Stimulated activated CD8-positive, alpha-beta memory T cell treated with anti-CD3 and anti-CD28 coated beads, Interleukin-15, amount 100 ng/mL, for 48 hours (primary cell): ENCODE measurements at places on chromosomes 11 and 22.

- DNase-seq, result no peak
These were observed 20.3 kb downstream of the ARFGAP2 start for GRCh38 chr11:47156333-47156732.

DNA sequence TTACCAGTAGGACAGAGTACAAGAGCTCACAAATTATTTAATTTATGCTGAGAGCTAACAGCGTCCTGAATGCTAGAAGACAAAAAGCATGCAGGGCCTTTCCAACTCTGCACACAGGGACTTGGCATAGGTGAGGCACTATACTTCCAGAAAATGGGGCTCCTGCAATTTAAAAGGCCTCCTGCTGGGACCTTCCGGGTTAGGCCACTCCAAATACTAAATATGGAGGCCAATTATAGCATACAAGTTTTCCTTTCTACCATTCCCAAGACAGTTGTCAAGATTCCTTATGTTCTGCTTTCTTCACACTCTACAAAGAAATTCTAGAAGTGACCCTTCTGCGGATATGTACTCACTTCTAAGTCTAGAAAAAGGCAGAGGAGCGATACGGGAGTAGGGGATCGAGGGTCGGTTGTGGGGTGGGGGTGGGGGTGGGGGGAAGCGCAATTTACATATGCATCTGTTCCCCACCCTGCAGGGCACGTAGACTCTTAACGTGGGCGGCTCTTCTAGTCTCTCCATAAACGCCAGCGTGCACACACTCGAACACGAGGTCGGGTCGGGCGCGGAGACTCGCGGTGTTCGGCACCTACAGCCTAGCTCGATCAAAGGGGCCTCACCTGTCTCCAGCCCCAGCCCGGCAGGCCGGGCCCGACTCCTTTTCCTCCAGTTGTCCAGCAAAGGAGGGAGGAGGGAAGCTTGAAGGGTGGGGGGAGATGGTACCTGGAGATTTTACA, 728 bp downstream of the DCUN1D5 start:
- no peak for DNase-seq

GRCh38 chr11:134581121-134581626, 169.1 kb upstream of the B3GAT1 start:
- DNase-seq, result no peak

DNA sequence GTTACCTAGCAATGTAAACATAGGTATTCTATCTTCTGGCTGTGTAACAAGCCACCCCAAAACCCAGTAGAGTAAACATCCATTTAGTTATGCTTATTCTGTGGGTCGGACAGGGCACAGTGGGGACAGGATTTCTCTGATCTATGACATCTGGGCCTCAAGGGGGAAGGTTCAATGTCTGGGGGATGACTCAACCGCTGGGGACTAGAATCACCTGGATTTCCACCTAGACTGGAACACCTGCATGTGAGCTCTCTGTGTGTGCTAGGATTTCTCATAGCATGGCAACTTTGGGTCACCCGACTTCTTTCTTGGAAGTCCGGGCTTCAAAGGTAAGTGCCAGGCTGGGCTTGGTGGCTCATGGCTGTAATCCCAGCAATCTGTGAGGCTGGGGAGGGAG, 36.5 kb upstream of the MICAL2 start:
- DNase-seq, result no peak

- no peak for DNase-seq
These were observed 8.6 kb downstream of the MUC5B start for GRCh38 chr11:1231396-1232020.

DNA sequence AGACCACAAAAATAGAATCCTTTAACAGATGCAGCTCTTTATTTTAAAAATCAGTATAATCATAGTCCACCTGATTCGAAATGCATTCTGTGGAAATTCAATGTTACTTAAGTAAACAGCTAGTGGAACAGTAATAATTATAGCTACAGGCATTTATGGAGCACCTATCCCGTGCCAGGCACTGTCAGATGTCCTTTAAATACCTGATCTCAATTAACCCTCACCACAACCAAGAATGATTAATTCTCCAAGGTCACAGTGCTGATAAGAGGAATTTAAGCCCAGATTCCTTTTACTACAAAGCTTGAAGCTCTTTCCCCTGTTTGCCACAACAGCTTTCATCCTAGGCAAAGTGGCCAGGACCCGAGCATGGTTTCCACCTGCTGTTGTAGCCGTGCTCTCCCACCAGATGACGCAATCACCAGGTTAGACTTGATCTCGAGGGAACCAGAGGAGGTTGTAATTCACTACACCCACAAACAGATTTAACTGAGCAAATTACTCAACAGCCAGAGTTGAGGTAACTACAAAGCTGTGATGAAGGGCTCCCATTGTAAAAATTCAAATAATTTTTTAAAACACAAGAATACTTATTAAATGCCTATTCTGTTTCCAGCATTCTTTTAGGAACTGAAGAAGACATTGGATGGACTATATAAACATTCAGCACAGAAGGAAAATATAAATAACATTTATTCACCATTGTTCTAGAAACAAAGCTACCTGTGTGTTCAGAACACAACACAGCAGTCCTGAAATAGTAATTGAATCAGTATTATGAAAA, 10.3 kb downstream of the PRDM10 start:
- peak; percentile 27 for DNase-seq

DNA sequence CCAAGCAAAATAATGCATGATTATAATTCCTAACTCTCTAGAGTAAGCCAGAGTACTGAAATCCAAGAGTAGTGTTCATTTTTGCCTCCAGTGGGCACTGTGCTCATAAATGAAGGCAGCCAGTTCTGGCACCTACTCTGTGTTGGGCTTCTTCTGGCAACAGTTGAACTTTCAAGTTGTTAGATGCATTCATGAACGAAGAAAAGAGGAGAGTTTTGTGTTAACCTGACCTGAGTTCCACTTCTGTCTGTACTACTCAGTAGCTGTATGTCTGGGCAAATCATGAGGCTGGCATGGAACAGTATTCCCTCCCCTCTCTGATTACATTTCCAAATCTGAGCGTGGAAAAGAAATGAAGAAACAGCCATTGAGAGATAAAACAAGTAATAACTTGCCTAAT, 20.3 kb upstream of the TENM4 start:
- DNase-seq, result no peak

- no peak for DNase-seq
These were observed 1.1 kb upstream of the ARHGEF17 start for GRCh38 chr11:73306977-73307322.

GRCh38 chr22:26581026-26581425, 8.9 kb downstream of the TPST2 start:
- DNase-seq, result no peak

GRCh38 chr11:32931606-32932005, 39.0 kb downstream of the QSER1 start:
- DNase-seq, result no peak

GRCh38 chr11:134033276-134033675, 35.6 kb upstream of the JAM3 start:
- DNase-seq, result no peak

DNA sequence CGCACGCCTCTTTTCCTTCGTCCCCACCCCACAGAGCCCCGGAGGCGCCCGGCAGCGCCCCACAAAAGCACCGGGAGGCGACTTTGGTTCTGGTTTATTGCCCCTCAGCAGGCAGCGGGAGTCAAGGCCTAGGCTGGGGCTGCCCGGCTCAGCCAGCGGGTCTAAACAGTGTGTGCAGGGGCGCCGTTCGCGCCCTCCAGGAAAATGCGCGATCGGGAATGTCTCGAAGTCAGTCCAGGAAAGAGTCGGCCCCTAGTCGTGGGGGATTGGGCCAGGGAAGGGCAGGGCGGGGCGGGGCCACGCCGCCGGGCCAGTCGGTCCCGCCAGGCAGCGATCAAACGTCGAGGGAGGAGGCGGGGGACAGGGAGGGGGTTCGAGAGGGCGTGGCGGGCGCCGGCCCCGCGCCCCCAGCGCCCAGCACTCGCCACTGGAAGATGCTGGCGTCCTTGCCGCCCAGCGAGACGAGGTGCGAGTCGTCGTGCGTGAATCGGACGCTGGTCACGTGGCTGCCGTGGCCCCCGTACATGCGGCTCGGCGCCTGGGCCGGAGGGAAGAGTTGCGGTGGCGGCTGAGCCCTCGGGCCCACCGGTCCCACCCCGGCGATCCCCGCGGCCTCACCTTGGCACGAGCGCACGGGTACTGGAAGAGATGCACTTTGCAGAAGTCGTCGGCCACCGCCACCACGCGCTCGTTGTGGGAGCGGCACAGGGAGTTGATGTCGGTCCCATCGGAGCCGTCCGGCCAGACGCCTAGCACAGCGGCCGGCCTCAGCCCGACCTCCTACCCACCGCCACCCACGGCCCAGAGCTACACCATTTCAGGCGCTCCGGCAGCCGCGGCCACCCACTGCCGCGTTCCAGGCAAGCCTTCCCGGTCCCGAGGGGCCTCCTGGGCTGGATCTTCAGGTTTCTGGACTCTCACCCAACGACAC, 741 bp upstream of the MTA2 start:
- no peak for DNase-seq

DNA sequence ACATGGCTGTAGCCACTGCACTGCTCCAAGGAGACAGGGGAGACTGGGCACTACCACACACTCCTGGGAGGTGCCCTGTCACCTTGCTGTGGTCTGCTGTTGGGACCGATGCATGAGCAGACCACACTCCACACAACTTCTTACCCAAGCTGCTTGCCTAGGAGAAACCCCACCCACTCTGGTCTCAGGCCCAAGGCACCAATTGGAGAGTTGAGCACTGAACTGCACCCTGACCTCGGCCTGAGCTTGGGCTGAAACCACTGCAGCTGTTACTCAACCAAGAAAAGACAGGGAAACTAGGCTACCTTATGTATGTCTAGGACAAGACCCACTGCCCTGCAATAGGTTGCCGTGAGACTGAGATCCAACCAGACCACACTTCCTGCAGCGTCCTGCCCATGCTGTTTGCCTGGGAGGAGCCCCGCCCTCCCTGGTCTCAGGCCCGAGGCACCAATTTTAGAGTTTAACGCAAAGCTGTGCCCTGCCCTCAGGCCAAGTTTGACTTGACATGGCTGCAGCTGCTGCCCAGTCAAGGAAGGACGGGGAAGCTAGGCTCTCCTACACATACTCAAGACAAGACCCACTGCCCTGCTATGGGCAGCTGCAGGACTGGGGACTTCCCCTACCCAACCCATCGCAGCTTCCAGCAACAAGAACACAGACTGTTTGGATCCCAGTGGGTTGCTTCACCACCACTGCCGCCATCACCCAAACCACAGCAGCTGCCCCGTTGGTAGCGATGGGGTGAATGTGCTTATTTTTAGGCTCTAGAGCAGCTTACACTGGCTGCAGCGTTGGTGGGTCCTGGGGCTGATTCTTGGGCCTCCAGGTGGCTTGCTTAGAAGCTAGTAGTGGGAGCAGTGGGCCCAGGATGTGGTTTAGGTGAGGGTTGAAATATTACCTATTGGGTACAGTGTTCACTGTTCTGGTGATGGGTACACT, 66.8 kb downstream of the BRD1 start:
- no peak for DNase-seq

DNA sequence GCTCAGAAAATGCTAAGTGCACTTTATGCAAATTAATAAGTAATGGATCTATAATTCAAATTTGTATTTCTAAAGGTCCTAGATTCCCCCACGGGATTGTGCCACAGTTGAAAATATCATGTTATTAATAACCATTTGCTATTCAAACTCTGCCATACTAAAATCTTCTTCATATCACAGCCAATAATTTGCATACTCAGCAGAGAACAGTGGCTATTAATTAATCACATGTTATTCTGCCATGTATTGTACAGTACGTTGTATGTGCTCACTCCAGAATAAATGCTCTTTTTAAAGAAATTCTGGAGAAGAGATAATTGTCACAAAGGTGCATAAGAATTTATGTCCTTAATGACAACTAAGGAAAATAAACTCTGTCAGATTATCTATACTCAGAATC, 184.9 kb upstream of the LUZP2 start:
- no peak for DNase-seq

DNA sequence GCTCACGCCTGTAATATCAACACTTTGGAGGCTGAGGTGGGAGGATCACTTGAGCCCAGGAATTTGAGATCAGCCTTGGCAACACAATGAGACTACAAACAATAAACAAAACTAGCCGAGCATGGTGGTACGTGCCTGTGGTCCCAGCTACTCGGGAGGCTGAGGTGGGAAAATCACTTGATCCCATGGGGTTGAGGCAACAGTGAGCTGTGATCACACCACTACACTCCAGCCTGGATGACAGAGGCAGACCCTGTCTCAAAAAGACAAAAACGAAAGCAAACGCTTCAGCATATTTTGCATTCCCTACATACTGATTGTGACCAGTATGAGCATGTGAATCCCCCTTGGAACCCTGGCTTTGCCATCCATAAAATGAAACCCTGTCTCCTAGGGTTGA, 33.9 kb upstream of the MN1 start:
- DNase-seq, result no peak

DNA sequence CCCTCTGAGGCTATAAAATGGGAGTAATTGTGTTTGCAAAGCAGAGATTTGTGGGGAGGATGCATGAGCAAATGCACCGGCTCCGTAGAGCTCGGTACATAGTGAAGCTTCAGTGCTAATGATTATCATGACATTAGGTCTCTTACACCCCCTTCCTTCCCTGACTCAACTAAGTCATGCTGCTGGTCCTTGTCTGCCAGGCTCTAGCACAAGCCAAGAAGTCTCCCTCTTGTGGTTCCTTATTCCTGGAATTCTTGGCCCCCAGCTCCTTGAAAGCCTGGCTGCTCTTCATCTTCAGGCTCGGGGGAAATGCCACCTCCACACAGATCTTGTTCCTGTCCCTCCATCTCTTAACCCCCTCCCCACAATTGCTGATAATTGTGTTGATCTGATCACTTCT, 45.7 kb upstream of the SYT13 start:
- DNase-seq, result no peak

GRCh38 chr11:45739866-45740265, 65.1 kb upstream of the SLC35C1 start:
- DNase-seq, result no peak

- DNase-seq, result no peak
These were observed 234.7 kb downstream of the INSC start for GRCh38 chr11:15349413-15349812.

DNA sequence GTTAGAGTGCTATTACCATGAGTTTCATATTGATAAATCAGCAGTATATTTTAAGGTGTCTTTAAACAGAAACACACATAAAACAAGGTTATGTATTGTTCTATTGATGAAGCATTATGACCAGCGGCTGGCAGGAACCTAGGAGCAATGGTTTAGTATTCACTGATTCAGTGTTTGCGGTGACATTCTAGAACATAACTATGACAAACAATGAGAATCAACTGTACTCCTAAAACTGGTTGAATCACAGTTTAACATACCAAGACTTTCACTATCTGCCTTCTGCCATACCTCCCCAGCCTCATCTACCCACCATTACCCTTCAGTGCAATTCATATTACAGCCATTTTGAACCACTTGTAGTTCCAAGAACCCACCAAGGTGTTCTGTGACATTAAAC, 8.8 kb downstream of the HOATZ start:
- DNase-seq, result no peak

GRCh38 chr11:44767421-44767820, 40.7 kb downstream of the TSPAN18 start:
- no peak for DNase-seq

GRCh38 chr11:15489281-15489680, 374.6 kb downstream of the INSC start:
- no peak for DNase-seq

- DNase-seq, result no peak
These were observed 7.4 kb downstream of the SLC25A45 start for GRCh38 chr11:65375012-65375411.

- DNase-seq, result no peak
These were observed 192.0 kb downstream of the GRIK4 start for GRCh38 chr11:120703358-120704152.

GRCh38 chr11:680970-681369, 14.1 kb downstream of the DEAF1 start:
- peak; percentile 31 for DNase-seq

- DNase-seq, result no peak
These were observed 1.1 kb upstream of the VPS37C start for GRCh38 chr11:61162092-61162941.
